Osteoblast (primary cell): ENCODE measurements at places on chromosomes 1 and 21.

- no peak for DNase-seq
These were observed 49.4 kb downstream of the LAMC2 start for GRCh38 chr1:183235503-183235902.

DNA sequence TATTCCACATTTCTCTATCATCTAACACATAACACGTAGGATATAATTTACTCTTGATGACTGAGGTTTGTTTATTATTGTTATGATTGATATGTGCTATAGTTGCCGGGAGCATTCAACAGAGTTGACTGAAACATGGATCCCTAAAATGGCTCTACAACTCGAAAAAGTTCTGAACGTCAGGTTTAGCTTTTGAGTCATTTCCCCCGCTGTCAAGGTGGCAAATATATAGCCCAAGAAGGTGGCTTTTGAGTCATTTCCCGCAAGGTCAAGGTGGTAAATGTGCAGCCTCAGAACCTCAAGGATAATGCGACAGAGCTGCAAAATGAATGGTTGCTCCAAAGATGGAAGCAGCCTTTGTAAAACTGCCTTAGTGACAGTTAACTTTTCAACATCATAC, 104.0 kb downstream of the NIBAN1 start:
- no peak for DNase-seq

DNA sequence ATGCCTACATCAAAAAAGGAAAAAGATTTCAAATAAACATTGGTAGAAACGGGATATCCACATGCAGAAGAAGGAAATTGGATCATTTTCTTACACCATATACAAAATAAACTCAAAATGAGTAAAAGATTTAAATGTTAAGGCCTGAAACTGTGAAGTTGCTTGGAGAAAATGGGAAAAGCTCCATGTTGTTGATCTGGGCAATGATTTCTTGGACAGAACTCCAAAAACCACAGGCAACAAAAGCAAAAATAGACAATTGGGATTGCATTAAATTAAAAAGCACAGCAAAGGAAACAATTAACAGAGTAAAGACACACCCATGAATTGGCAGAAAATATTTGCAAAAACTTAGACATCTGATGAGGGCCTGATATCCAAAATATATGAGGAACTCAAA, 105.2 kb upstream of the APP start:
- no peak for DNase-seq

- no peak for DNase-seq
These were observed 64.9 kb downstream of the LMO4 start for GRCh38 chr1:87393445-87394085.

DNA sequence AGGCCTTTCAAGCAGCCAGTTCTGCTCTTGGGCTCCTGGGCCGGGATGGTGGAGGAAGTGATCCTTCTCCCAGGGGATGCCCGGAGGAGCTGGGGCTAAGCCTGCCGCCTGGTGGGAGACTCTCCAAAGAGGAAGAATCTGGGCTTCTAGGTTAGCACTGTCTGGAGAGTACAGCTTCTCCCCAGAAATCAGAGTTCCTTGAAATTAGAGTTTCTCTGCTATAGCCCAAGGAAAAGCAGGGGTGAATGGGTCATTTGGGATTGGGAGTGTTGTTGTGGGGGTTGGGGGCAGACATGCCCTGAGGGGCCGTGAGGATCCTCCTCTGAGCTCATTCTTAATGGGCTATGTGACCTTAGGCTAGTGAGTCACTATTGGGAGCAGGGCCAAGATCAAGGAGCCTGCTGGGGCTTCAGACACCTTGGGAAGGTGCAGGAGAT, 6.5 kb downstream of the LGR6 start:
- DNase-seq, result no peak

- no peak for DNase-seq
These were observed 49.3 kb downstream of the AZIN2 start for GRCh38 chr1:33130297-33130696.

GRCh38 chr1:11567244-11568065, 86.8 kb downstream of the FBXO2 start:
- no peak for DNase-seq

GRCh38 chr1:155173478-155174323, at the start of gene TRIM46:
Gene TRIM46 (plus strand): TSS chr1:155173849. CDS start chr1:155173967, 118 bp downstream.
- DNase-seq, result peak; percentile 93

- DNase-seq, result no peak
These were observed 44.7 kb downstream of the SLC30A10 start for GRCh38 chr1:219883400-219884332.

DNA sequence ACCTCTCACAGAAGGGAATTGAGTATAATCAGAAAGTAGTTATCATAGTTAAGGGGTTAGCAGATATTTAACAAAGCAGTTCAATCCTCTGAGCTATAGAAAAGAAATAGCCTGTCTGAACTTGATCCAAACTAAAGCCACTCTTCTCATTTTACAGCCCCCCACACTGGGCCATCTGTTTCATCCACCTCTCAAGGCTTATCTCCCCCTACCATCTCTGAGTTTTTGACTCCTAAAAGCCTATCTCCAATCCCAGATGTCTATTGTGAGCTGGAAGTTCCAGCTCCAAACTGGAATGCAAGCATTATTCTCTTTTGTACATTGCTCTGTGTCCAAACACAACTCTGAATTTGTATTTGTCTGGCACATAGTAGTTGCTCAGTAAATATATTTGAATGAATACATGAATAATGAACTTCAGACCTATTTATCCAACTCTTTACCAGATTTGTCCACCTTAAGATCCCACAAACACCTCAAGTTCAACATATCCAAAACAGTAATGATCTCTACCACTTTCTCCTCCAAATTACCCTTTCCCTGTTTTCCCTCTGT, 98.1 kb downstream of the PLPP3 start:
- DNase-seq, result no peak

GRCh38 chr1:81799939-81800694, 617 bp upstream of the ADGRL2 start:
- peak; percentile 89 for DNase-seq

GRCh38 chr1:59499273-59499942, 202.5 kb downstream of the FGGY start:
- no peak for DNase-seq

DNA sequence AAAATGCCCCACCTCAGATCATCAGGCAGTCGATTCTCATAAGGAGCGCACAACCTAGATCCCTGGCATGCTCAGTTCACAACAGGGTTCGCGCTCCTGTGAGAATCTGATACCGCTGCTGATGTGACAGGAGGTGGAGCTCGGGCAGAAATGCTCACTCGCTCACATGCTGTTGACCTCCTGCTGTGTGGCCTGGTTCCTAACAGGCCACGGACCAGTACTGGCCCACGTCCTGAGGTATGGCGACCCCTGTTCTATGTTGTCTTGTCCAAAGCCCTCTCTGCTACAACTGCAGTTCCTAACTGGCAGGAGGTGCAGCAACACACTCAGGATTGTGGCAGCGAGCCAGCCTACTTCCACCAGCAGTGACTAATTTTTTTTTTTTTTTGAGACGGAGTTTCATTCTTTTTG, 70.6 kb downstream of the CLSTN1 start:
- peak; percentile 92 for DNase-seq

DNA sequence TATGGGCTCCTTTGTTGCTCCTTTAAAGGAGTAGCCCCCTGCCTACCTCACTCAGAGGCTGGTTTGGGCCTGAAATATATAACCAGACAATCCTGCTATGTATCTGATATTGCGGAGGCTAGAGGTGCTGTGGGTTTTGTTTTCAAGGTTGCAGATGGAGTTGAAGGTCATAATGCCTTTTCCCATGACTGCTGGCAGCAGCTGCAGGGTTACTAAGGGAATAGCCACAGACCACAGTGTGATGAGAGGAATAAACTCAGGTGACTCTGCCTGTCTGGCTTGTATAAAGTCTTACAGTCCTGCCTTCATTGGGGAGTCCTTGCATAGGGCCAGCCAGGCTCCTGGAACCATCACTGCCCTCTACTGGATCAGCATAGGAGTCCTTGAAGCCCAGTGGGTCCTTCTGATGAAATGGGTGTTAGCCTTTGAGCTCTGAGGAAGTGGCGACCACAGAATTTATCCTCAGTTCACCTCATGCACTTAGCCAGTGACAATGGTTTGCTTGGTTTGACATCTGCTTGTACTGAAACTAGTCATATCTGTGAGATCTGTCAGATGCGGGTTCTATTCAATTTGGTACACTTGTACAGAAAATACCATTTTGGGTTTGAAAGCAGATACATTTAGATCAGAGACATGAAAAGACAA, 174.4 kb upstream of the HMCN1 start:
- DNase-seq, result peak; percentile 83

DNA sequence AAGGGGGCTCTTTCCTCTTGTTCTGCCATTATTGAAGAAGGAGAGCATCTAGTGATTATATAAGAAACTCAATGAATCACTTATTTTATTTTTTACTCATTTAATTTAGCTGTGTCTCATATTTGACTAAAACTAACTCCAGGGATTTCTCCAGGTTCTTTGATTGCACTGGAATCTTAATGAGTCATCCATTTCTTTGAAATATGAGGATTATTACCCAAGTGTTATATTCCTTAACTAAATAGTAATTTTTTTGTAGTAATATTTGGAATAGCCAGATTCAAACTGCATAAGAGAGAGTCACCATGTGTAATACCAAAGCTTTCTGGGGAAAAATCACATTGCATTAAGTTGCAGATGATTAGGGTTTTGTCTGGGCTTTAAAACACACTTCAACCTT, 59.5 kb downstream of the NTMT2 start:
- peak; percentile 4 for DNase-seq

DNA sequence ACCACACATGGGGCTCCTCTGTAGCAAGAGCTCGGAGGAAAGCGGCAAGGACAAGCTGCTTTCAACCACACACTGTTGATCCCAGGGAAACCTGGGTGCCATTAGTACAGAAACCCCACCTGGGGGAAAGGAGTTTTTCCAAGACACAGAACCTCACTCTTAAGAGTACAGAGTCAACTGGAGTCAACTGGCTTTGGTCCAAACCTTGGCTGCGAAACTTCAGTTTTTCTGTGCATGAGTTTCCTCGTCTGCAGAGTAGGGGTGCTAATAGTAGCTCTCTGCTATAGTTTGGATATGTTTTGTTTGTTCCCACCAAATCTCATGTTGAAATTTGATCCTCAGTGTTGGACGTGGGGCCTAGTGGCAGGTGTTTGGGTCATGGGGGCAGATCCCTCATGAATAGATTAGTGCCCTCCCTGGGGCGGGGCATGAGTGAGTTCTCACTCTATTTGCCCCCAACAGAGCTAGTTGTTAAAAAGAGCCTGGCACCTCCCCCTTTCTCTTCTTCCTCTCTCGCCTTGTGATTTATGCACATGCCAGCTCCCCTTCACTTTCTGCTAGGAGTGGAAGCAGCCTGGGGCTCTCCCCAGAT, 161.1 kb downstream of the PIGK start:
- no peak for DNase-seq

GRCh38 chr1:18927654-18928272, 25.4 kb upstream of the ALDH4A1 start:
- DNase-seq, result peak; percentile 89

DNA sequence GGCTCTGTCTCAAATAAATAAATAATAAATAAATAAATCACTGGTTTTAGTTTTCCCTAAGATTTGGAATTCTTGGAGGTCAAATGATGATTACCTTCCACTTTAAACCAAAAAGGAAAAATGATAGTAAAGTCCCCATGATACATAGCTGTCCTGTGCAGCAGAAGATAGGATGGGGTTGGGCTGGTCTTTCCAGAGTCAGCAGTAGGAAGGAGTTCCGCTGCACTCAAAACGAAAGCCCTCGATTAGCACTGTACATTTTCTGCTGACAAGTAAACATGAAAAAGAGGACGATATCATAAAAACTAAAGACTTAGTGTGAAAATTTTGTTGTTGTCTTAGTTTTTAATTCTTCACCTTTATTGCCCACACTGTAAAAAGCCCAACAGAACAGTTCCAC, 79.7 kb downstream of the ATP5PO start:
- DNase-seq, result no peak

DNA sequence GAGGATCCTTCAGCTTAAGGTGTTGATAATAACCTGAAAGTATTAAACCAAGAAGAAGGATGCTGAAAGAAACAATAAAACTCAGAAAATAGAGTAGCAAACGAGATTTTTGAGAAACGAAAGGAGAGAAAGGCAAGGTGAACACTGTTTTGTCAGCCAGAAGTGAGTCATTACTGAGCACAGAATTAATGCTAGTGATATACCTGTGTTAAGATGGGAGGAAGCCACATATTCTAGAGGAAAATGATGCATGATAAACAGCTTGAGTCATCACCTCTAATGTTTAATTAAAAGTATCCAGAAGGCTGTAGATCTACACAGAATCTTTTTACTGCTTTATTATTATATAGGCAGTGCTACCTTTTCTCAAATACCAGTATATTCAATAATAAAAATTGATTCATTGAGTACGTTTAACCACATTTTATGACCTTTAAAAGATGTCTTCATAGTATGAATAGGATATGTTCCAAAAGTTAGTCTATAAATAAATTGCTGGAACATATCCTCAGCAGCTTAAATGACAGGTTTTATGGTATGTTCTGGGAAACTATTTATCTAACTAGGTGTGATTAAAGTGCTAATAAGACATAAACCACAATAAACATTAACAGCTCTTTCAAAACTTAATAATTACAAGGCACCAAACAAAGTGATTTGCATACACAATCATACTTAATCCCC, 10.3 kb downstream of the SH3GLB1 start:
- DNase-seq, result peak; percentile 23

DNA sequence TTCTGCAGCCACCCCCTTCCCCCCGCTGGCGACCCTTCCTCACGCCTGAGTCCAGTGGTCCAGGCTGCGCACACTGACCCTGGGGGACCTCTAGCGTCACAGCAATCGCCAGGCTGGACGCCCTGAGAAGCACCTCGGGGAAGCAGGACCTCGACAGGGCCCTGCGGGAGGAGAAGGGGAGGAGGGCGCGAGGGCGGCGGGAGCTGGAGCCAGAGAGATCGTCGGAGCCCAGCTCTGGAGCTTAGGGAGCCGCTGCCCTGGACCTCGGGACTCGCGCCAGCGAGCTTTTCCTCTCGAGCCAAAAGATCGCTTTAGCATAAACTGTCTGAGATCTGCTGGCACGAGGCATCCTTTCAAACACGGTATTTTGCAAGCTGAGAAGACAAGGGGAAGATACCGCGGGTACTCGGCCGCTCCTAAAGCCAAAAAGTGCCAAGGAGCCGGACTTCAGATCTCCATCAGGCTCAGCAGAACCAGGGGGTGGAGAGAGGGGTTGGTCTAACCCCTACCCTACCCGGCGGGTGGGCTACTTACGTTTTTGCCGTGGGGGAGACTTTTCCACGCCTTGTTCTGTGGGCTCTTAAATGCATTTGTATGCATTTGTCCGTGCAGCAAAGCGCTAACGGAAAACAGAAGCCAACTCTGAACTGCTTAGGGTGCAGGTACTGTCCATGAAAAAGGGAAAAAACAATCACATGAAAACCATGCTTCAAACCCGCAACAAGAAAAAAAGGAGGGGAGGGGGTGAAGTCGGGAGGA, 586 bp downstream of the COL24A1 start:
- peak; percentile 91 for DNase-seq

DNA sequence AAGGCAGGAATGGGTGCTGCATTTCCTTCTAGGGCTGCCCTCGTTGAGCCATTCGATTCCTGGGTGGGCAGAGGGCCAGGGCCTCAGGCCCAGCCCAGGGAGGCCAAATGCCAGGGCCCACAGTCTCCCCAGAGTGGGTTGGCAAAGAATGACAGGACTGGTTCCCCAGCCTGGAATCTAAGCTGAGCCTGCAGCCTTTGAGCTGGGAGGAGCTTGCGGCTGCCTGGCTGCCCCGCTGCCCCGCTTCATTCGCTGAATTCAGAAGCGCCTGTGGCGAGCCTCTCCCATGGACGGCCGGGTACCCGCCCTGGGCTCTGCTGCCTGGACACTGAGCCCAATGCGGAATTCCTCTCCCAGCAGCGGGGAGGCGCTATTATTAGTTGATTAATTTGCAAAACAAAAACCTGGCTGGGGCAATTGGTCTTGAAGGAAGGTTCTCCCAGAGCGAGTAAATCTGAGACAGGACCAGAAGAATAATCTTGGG, 32.3 kb upstream of the TARDBP start:
- peak; percentile 97 for DNase-seq
